ENCODE measurements at places on chromosomes 11 and 22. TPM values are rescaled to one million over a fixed set of nuclear protein-coding genes. Genes with fewer than 3 reads are reported as not detected.

Gene ZNF280B
- total RNA-seq = 0.84 TPM

Gene EMID1
- 0.25 TPM for total RNA-seq

DNA sequence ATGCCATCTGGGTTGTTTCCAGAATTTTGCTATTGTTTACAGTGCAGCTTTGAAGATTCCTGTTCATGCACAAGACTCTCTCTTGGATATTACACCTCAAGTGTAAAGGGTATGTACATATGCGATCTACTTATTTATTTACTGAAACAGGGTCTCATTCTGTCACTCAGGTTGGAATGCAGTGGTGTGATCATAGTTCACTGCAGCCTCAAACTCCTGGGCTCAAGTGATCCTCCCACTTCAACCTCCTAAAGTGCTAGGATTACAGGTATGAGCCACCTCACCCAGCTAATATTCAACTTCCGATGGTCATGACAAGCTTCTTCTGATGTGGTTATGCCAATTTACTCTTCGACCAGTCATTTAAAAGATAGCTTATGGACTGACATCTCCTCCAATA, 158.1 kb upstream of the PITPNB start:
- H3K36me3 ChIP-seq = no peaks in the 10 kb centered on the region
- H3K27me3 ChIP-seq = no peaks in the 10 kb centered on the region
- H3K27ac ChIP-seq = no peak overlapping the region
- H3K4me3 ChIP-seq = no peak overlapping the region

DNA sequence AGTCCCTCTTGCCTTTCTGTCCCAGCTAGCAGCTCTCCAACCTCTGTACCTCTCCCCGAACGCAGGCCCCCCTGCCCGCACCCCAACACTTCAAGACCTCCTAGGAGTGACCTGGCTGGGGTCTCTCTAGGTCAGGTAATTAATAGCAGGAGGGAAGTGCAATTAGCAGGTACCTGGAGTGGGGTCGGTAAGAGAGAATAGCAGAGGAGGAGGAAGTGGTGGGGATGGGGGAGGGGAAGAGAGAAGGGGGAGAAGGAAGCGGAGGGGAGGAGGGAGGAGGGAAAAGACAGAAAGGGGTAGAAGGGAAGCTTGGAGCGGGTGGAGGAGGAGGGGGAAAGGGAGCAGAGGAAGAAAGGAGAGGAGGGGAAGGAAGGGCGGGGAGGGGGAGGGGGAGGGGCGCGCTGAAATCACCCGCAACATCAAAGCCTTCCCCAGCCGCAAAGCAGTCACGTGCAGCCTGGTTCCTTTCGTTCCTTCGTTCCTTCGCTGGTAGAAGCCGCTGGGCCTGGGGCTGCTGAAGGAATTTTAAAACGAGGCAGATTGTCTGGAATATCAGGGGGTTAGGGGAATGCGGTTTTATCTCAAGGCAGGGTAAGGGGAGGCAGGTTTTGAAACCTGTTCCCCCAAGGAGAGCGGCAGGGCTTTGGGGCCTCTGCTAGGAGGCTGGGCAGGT, 29.3 kb upstream of the TCF20 start:
- H3K27ac ChIP-seq = peak overlapping the region; percentile 69
- no peaks in the 10 kb centered on the region for H3K4me1 ChIP-seq
- H3K27me3 ChIP-seq = peaks cover 3% of the 10 kb centered on the region
- no peak overlapping the region for H3K4me3 ChIP-seq
- DNase-seq = peak; percentile 48

DNA sequence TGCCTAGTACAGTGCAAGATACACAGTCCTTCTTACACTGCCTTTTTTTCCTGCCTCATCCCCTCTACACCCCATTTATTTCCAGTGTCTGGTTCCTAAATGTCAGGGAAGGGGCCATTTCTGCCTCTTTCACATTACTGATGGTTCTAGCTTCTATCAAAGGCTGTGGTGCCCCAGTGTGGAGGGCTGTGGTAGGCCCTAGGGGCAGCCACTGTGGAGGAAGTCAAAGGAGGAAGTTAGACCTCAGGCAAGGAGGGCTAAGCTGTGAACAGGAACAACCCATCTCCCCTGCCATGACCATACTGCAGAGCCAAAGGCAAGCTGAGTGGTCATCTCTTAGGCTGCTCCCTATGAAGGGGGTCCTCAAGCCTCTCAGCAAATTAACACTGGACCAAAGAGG, 81.9 kb upstream of the CRTAM start:
- H3K4me3 ChIP-seq = no peak overlapping the region
- no peaks in the 10 kb centered on the region for H3K27me3 ChIP-seq
- no peak overlapping the region for H3K27ac ChIP-seq
